ENCODE measurements at places on chromosomes 7 and 10.
A peak's percentile ranks its signal among the peaks of the same experiment; 100 is the strongest.

GRCh38 chr10:22629126-22629525 lies 85.3 kb downstream of the PIP4K2A start:
- no peak for DNase-seq

GRCh38 chr10:120732067-120732466 lies 119.1 kb upstream of the WDR11 start:
- no peak for DNase-seq

GRCh38 chr10:61779950-61780659 lies 117.4 kb downstream of the CABCOCO1 start:
- DNase-seq, result no peak

- DNase-seq, result no peak
Measured at GRCh38 chr7:121085922-121086321, 97.4 kb downstream of the CPED1 start.

DNA sequence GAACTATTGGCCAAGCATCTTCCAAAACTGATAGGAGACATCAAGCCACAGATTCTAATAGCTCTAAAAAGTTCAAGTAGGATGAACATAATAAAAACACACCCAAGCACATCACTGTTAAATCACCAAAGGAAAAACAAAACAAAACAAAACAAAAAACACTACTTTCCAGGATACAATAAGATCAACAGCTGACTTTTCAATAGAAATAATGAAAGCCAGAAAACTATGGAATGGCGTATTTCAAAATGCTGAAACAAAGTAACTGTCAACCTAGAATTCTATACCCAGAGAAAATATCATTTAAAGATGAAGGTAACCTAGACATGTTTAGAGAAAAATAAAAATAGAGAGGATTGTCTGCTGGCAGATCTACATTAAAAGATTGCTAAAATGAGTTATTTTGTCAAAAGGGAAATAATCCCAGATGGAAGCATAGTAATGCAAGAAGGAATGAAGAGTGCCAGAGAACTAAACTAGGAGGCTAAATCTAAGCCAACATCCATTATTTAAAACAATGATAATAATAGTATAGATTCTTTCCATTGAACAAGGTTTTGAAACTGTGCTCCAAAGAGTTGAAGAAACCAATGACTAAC lies 13.9 kb downstream of the TUBAL3 start:
- no peak for DNase-seq

GRCh38 chr10:106189292-106189691 lies 975.2 kb downstream of the SORCS1 start:
- DNase-seq, result no peak

DNA sequence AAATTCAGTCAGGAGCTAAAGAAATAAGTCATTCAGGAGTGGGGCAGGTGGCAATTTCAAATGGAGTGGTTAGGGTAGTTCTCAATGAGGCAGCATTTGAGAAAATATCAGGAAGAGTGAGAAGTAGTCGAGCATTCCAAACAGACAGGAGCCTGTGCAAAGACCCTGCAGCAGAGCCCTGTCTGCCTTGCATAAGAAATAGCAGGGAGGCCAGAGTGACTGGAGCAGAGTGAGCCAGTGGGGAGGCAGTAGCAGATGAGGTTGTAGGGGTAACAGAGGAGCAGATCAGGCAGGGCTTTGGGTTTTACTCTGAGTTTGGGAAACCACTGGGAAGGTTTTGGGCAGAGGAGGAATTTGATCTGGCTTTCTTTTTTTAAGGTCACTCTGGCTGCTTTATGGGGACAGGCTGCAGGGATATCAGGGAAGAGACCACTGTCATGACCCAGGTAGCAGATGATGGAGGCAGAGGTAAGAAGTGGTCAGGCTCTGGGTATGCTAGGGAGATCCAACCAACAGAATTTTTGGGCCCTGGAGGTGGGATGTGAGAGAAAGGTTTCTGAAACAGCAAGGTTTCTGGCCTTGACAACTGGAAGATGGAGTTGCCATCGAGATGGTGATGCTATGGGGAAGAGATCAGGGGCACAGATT lies 1.3 kb upstream of the BLVRA start:
- DNase-seq, result no peak

DNA sequence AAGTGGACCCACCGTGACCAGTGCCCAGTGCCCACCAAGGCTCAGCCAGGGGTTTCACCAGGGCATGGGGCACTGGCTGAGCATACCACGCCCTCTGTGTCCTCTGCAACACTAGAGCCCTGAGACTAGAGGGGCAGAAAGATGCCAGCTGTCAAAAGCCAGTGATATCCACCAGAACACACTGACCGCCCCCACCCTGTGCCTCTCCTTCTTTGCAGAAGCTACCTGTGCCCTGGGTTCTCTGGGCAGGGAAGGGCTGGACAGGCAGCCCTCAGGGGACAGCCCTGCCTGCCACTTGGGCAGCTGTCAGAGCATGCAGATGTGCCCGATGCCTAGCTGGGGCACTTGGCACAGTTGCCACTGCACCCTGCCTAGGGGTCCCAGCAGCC lies 494 bp downstream of the VSIR start:
- no peak for DNase-seq

DNA sequence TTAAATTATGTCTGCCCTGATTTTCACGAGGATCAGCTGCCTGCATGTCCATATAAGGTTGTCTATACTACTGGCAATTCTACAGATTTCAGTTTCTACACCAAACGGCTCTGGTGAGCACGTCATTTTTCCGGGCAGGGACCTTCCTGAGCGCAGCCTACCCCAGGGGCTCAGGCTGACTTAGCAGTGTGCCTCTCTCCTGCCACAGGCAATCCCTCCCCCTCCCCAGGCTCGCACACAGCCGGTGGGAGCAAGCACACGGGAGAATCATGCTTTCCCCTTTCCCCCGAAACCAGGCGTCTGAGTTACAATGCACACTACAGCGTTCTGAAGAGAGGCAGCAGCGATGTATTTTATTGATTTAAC lies 1.7 kb downstream of the KLF6 start:
- peak; percentile 16 for DNase-seq

Measured in NCI-H2029 treated with DMSO at 0.1 percent for 48 hours (cell line).